ENCODE measurements at places on chromosomes 11 and 22.

DNA sequence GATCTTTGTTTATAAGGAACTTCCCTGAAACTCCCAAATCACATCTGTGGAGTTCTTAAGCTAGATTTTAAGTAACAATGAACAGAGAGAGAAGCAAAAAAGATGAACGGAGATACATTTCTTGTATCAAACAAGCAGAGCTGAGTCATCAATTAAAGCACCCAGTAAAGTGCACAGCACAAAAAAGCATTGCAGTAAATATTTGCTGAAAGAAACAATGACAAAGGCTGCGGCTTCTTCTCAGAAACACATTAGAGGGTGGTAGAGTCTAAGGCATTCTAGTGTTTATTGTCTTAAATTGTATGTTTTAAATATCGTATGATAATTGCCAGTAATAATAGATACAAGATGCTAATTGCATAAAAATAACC is 941.6 kb upstream of the CHORDC1 start:
- DNase-seq, result no peak

DNA sequence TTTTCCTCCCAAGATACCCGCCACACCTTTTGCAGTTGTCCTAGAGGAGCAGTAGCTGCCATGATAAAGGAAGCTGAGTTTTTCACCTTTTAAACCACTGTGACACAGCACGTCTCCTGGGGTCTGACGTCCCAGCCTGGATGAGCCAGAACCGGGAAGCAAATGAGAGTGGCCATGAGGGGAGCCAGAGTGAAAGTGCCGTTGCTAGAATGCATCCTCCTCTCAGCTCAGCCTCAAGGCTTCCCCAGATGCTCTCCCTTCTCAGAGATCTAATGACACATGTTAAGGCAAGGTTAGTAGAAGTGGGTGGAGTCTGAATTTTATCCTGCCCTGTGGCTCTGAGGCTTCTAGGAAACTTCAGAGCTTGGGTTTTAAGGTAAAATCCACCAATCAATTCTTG is 23.4 kb upstream of the HTR3A start:
- DNase-seq, result no peak

- DNase-seq, result no peak
Observed at GRCh38 chr11:22465620-22466019, 127.4 kb downstream of the SLC17A6 start.

GRCh38 chr11:85742873-85743275 is 56.9 kb upstream of the CCDC89 start:
- DNase-seq, result no peak

DNA sequence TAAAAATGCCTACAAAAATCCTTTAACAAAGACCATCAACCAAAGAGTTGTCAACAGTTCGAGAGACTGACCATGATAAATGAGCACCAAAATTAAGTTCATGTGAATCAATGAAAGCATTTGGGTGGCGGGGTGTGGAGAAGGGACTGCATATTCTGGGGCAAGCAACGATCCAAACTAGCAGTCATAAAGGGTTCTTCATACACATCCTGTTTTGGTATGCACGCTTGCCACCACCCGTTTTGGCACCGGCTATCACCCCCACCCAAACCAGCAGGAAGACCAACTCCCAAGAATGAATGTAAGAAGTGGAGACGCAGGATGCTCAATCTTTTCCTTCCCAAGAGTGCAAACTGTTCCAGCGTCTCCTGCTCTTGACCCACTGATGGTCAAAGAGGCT is 80.8 kb downstream of the SGSM3 start:
- DNase-seq, result no peak

GRCh38 chr11:46826310-46827044 is 19.6 kb downstream of the CKAP5 start:
- peak; percentile 58 for DNase-seq

DNA sequence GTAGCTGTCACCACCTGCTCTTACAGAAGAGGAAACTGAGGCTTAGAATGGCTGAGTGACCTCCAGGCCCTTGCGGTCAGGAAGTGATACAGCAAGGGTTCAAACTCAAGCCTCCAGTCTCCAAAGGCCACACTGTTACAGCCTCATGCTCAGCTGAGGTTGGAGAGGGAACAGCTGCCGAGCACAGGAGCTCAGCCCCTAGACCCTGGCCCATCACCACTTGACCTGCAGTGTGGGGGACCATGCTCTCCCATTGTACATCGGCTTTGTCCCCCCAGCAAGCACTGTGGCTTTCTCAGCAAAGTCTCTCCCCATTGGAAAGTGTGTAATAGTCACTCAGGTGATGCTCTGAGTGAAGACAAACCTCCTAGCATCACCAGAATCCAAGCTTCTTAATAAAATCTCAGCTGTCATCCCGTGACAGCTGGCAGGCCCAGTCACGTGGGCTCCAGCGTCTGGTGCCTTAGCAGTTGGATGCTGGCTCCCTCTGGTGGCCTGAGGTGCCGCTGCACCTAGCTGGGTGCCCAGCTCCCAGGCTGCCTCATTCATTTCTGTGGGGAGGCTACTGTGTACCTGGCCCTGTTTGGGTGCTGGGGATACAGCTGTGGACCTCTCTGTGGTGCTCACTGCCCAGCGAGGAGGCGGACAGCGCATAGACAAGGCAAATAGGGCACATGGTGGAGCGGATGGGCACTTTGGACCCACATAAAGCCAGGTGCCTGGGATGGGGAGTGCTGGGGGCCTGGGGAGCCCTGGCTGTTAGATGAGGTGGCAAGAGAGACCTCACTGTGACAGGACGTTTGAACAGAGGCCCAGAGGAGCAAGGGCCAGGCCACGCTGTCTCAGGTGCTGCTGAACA is 19.1 kb upstream of the MYRF start:
- DNase-seq, result peak; percentile 61

- no peak for DNase-seq
Observed at GRCh38 chr22:27170491-27170890, 513.1 kb downstream of the MIAT start.

GRCh38 chr11:67002921-67003411 is 20.0 kb upstream of the SYT12 start:
- DNase-seq, result no peak

- no peak for DNase-seq
Observed at GRCh38 chr11:1548221-1549070, 23.6 kb downstream of the DUSP8 start.

DNA sequence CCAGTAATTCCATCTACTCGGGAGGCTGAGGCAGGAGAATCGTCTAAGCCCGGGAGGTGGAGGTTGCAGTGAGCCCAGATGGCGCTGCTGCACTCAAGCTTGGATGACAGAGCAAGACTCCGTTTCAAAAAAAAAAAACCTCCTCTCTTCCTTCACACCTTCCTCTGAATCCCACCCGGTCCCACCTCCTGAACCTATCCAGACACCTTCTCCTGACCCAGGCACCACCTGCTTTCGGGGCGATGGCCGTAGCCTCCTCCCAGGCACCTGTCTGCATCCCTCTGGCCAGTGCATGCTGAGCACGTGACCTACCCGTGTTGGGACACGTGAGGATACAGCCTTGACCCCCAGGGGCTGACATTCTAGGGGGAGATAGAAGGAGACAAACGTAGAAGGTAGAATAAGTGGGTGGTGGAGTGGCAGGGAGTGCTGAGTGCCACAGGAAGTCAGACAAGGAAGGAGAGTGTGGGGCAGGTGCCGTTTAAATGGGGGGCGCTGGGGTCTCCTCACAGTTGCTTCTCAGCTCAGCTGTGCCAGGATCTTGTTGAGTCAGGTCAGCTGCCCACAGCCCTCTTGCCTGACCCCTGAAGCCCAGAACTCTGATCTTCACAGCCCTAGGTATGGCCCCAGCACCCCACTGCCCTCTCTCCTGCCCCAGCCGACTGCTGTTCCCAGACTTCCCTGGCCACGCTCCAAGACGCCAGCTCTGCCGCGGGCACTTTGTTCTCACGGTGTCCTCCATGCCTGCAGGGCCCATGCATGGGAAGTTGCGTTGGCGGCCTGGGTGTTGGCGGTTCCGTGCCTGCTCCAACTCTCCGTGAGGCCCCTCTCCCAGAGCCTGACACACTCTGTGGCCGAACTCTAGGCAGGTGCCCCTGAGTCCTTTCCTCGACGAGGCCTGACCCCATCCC is 1.2 kb upstream of the MIOX start:
- DNase-seq, result no peak

All from stimulated activated CD8-positive, alpha-beta memory T cell treated with anti-CD3 and anti-CD28 coated beads, Interleukin-12 subunit alpha, Interleukin-12 subunit beta, amount 100 ng/mL, for 4 hours (primary cell).